ENCODE measurements at places on chromosomes 7 and 10.

DNA sequence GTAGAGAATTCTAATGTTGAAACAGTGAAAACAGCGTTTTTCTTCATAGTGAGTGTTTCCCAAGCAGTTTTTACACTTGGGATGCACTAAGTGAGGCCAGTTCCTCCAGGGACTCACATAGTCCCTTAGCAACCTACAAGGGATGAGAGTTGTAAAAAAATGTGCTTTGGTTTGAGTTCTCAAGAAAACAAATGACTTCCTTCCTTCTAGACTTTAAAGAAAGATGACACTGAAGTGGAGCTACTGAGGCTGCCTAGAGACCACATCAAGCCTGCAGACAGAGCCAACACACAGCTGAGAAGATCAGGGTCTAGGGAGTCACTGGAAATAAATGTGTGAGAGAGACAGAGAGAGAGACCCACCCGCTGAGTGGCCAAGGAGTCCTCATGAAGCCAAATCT lies 264.4 kb downstream of the TNS3 start:
- DNase-seq, result no peak

GRCh38 chr10:125169915-125170314 lies 9.6 kb upstream of the CTBP2 start:
- no peak for DNase-seq

GRCh38 chr7:30200591-30200990 lies 65.8 kb downstream of the MTURN start:
- no peak for DNase-seq

GRCh38 chr7:74345970-74346369 lies 56.8 kb downstream of the CLIP2 start:
- DNase-seq, result no peak

- DNase-seq, result no peak
These were observed 104.8 kb downstream of the JAZF1 start for GRCh38 chr7:28075674-28076358.

DNA sequence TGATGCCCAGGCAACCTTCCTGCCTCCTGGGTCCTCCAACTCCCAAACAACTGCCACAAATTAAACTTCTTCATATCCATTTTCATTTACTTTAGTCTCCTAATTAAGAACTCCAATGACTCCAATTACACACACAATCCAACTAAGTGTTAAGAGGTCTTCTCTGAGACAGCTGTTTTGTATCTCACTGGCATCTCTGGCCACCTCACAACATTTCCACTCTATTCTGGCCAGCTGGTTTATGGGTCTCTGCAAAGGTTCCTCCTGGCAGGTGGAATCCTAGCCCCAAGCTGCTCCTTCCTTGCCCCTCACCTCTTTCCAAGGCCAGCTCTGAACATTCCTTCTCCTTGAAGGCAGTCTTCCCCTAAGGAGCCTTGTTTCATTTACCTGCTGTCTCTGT lies 123.1 kb upstream of the HPS1 start:
- no peak for DNase-seq

DNA sequence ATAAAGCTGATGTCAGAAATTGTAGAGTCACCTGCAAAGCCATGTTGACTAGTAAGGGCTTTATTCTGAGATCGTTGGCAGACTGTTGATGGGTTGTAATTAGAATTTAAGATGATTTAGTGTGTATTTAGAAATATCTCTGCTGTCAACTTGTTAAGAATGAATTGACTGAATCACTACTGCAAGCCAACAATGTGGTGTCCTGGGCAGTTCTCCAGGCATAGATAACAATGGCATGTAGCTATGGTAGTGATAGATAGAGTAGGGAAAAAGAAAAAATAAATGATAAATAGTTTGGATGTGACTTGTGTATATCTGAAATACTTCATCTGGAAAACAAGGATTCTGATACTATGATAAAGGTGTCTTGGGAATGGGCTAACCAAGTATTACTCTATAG lies 640.2 kb downstream of the ARL4A start:
- no peak for DNase-seq

Measured in suppressor macrophage treated with lipopolysaccharide for 1 hour (primary cell).